ENCODE measurements at places on chromosomes 1 and 21.
A peak's percentile ranks its signal among the peaks of the same experiment; 100 is the strongest.

- DNase-seq = peak; percentile 79
Observed at GRCh38 chr1:145720878-145721671, 1.8 kb downstream of the CD160 start.

DNA sequence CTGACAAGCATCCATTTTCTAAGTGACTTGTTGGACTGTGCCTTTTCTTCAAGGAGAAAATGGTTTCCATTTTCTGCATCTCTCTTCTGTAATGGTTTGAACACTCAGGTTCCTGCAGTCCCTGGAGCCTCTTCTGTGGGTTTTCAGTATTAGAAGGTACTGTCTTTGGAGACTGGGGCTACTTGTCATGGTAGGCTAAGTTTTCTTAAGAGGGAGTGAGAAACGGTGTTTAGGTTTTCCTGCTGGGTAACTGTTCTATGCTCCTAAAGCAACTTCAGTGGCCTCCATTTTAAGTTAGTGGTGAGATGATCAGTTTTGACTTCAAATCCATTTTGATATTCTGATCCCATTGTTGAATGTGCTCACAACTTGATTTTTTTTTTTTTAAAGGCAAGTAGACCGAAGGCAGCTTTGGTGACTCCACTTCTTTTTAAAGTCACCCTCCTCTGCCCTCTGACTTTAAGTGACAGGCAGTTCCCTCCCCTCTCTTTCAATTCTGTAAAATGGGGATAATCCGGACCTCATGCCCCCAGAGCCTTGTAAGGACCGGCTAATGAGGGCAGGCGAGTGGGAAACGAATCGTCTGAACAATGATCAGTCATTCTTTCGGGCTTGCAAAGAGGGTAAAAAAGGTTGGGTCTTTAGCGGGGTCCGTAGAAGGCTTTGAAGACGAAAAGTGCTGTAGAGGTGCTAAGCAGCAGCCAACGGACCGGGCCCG lies 1.0 kb upstream of the ARID1A start:
- DNase-seq = no peak

- no peak for DNase-seq
Observed at GRCh38 chr1:201420608-201421002, 925 bp downstream of the TNNI1 start.

- DNase-seq = peak; percentile 33
Observed at GRCh38 chr1:34681480-34682451, 73.1 kb upstream of the GJB5 start.

DNA sequence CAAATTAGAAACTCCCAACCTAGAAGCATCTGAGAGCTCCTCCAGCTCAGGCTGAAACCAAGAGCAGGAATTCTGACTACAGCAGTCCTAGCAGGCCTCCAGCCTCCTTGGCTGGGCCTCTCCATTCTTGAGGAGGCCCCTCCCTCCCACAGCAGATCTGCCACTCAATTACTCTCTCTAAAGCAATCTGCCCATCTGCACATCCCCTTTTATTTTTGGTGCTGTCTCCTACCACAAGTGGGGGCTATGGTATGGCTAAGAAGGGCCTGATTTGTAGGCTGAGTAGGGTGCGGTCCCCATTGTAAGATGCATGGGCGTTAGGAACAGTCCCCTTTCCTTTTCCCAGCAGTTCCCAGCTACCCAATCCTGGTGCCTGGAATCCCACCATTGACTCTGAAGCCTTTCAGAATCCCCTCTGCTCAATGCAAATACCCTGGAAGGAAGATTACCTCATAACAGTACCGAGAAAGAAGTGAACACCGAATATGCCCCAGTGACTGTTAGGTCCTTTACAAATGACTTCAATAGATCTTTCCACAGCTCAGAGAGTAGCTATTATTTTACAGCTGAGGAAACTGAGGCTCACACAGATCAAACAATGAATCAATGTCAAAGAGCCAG lies 11.6 kb upstream of the TTC39A start:
- no peak for DNase-seq

DNA sequence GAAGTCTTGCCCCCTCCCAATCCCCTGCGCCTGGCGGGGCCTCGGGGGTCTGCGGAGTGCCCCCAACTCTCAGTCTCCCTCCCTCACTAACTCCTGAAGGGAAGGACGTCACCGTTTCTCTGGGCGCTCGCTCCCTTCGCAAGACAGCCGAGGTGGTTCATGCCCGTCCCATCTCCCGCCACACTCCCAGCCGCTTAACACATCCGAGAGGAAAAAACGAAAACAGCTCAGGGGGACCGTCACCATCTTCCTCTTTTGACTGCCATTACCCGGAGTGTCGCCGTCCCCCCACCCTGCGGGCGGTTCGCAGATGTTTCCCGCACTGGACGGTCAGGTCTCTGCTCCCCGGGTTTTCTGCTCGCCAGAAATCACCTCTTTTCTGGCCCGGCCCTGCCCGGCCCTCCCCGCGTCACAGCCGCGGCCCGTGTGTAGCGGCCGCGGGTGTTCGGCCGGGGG lies 532 bp downstream of the ERO1B start:
- DNase-seq = peak; percentile 28

GRCh38 chr21:40839521-40839920 lies 7.4 kb downstream of the DSCAM start:
- no peak for DNase-seq

DNA sequence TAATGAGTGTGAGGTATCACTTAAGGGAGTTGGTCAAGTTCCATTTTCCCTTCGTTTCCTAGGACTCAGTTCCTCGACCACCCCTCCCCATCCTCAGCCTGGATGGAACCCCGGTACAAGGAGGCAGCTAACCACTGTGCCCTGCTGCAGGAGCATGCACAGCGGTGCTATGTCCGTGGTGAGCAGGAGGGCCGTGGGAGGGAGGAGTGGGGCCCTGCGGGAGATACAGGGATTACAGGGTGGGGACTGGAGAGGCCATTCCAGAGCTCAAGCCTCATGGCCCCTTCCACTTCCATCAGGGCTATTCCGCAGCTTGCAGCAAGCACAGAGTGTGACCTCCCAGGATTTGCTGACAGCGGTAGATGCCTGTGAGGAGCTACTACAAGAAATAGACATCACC lies 25.8 kb downstream of the HYI start:
- DNase-seq = no peak

DNA sequence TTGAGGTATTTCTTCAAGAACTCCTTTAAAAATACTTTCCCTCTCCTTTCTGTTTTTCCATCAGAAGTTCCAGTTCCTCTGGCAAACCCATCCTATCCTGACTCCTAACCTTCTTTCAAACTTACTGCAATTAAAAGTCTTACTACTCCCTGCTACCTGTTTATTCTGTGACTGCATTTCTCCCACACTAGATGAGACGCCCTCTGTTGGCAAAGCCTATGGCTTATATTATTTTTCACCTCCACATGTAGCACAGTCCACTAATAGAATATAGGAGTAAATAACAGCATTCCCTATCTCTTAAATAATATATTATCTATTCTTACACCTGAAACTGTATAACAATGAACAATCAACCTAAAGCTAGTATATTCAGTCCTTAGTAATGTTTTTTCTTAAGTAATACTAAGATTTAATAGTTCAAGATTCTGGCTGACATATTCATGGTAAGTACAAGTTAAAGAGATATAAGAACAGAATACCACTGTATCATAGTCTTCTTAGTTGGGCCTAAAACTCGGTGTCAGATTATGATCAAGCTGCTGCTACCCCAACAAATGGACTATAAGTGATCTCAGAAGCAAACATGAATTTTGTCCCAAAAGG lies 54.8 kb downstream of the RAB3GAP2 start:
- no peak for DNase-seq

DNA sequence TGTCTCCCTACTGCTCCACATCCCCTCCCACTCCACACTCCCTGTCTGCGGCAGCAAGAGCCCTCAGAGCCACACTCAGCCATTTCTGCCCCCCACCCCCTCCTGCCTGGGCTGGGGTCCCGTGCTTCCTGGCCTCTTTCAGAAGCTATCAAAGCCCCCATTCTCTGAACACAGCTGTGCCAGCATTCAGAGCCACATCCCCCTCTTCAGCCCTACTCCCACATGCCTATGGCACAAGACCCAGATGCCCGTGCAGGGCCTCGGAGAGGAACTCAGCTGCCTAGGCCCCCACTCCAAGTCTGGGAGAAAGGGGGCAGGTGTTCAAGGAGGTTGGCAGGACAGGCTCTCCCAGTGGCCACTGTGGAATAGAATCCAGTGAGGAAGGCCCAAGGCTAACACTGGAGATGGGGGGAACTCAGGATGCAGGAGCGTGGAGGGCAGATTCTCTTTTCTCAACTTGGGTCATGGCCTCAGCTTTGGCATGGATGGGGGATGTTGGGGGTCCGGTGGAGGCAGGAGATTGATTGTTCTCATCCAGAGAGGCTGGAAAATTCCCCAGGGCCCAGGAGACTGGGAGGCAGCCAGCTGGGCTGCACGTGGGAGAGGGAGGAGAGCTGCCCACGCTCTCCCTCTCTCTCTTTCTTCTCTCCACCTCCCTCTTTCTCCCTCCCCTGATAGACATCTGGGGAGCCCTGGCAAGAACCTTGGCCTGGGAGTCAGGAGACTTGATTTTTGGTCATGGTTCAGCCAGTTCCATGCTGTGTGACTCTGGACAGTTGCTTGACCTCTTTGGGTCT lies 3.5 kb upstream of the BCAN start:
- DNase-seq = no peak

GRCh38 chr1:19344372-19344810 lies 32.3 kb downstream of the SLC66A1 start:
- DNase-seq = peak; percentile 40

- DNase-seq = no peak
Observed at GRCh38 chr1:161921990-161922389, 101.7 kb downstream of the OLFML2B start.

GRCh38 chr1:168320800-168321450 lies 40.2 kb downstream of the TBX19 start:
- peak; percentile 65 for DNase-seq

DNA sequence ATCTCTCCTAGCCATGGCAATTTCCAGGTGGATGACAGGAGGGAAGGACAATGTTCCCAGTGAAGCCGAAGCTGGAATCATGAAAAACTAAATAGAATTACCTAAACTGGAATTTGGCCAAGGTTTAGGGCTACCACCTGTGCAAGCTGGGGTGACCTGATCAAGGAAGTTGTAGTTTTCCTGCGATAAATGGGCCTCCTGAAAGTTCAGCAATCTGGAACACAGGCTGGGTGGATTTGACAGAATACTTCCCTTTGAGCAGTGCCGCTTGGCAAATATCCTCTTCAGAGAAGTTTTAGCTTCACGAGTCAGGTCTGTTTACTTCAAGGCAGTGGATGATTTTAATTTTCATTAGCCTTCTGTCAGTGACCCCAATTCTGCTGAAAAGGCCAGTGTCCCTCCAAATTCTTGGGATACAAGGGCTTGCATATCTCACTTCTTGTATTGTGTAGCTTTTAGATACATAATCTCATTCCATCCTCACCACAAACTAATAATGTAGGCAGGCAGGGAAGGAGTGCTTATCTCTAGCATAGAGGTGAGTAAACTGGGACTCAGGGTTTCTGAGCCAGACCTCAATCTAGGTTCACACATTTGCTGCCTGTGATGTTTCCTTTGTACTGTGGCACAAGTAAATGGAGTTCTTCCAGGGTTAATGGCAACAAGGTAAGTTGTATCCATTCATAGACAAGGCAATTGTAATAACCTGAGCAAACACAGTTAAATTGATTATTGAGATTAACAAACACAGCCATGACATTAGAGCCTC lies 349.4 kb downstream of the NUF2 start:
- no peak for DNase-seq

DNA sequence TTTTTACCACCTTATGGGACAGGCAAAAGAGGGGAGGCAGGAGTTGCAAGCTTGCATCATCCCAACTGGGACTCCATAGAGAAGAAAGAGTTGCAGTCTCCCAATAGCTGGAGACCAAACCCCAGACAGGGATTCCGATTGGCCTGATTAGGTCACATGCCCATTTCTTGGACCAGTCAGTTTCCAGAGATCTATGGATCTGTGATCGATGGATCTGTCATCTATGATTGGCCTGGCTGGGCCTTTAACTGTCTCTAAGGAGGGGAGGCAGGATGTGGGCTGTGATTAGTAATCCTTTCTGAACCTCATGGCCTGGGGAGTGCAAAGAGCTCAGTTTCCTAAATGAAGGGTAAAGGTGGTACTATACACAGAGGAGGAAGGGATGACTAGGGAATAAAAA lies 252.1 kb downstream of the MATN1 start:
- no peak for DNase-seq

GRCh38 chr1:207750631-207751305 lies 1.1 kb upstream of the CD46 start:
- no peak for DNase-seq

GRCh38 chr21:17455451-17455850 lies 57.4 kb upstream of the CXADR start:
- no peak for DNase-seq

- no peak for DNase-seq
Observed at GRCh38 chr1:150151291-150152181, 1.8 kb downstream of the PLEKHO1 start.

DNA sequence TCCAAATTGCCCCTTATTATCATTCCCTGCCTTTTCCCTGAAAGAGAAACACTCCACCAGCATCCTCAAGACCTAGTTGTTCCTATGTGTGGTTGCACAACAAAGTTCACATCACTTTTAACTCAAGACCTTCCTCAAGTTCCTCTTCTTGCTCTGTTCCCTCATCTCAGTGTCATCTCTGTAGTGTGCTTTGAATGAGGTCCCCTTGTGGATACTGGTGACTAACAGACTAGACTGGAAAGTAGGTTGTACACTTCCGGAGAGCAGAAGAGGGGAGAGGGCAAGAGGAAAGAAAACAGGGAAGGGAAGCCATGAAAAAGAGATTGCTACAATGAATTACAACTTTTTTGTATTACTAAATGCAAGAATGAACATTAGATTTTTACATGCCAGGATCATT lies 853.8 kb downstream of the USP25 start:
- DNase-seq = no peak

GRCh38 chr1:42747125-42747524 lies 7.1 kb upstream of the CLDN19 start:
- peak; percentile 26 for DNase-seq

- no peak for DNase-seq
Observed at GRCh38 chr1:189616893-189617292, 860.8 kb downstream of the BRINP3 start.

DNA sequence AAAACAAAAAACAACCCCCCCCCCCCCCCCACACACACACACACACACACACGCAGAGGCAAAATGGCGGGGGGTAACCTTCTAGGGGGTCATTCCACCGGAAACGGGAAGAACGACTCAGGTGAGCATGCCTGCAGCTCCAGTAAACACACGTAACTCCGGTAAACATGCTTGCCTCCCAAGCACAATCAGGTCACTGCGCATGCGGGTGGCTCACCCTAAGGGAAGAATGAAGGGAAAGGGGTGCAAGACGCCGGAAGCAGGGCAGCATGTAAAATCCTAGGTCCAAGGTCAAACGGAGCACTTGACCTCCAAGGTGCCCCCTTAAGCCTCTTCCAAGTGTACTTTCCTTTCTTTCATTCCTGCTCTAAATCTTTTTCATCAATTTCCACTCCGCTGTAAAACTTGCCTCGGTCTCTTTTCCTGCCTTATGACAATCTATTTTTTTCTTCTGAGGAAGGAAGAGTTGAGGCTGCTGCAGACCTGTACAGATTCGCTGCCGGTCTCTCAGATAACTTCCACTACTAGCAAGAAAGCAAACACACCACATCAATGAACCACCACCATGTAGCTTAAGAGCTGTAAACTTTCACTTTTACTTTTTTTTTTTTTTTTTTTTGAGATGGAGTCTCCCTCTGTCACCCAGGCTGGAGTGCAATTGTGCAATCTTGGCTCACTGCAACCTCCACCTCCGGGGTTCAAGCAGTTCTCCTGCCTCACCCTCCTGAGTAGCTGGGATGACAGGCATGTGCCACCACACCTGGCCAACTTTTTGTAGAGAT lies 21.0 kb upstream of the CBR3 start:
- DNase-seq = no peak

Measured in H54 (cell line).